NCI-H1105 (cell line): ENCODE measurements at places on chromosomes 2 and 18.

DNA sequence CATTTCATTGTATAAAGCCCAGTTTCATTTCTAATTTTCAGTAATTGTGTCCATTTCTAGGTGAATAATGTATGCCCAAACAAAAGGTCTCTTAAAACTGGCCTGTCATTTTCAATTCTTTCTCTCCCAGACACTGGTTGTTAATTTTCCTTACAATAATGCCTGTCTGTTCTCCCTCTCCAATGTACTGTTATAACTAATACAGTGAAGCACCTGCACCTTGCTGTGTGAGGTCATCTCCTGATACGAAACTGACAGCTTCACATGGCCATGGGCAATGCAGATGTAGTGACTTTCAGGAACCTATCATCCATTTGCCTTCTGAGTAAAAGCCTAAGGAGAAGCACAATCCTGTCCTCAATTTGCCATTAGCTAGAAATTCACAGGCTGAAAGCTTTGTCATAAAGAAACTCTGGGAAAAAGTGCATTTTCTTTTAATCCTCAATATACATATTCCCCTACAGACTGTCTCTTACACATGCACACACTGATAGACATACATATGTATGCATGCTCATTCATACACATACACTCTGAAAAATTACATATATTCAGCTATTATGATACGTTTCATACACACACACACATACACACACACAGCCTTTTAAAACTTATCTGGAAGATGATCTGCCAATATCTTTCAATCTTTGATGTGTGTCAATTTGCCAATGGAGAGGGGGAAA, 1030.3 kb downstream of the TDRD15 start:
- DNase-seq: peak; percentile 32

DNA sequence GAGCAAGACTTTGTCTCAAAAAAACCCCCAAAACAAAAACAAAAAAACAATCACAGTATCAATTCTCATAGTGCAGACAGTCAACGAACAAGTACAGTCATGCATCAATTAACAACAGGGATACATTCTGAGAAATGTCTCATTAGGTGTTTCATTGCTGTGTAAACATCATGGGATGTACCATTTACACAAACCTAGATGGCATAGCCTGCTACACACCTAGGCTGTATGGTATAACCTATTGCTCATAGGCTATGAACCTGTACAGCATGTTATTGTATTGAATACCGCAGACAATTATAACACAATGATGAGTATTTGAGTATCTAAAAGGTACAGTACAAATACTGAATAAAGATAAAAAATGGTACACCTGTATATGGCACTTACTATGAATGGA, 67.8 kb upstream of the LMAN1 start:
- DNase-seq: peak; percentile 83

GRCh38 chr2:55141572-55142413, 90.3 kb downstream of the CLHC1 start:
- no peak for DNase-seq

DNA sequence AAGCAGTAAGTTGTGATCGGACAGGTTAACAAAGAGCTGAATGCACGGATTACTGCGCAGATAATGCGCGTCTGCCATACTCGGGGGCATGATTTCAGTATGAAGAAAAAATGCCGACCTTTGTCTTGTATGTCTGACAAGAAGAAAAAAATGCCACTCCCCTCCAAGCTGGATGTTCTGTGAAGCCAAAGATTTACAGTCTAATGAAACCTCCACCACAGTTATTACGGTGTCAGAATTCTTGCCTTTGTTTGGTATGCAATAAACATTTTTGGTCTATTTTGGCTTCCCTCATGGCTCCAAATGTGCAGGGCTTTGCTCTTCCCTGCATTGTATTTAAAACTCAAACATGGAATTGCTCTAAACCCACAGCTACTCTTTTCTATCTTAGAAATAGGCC, 72.2 kb upstream of the THUMPD2 start:
- no peak for DNase-seq

DNA sequence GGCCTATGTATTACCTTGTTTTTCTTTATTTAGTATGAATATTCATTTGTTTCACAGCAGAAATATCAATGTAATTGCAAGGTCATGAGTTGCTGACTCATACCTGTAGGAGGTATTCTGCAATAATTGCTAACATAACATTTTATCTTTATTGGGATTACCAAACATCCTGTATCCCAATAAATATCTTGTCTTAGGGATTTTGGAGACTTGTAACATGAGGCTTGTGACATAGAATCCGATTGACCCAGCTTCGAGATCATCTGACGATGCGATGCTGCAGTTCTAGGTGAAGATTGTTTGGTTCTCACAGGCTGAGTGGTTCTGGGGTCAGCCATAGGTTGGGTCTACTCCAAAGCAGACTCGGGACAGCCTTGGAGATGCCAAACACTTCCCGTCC, 133.4 kb upstream of the RND3 start:
- no peak for DNase-seq

- no peak for DNase-seq
These were observed 30.7 kb downstream of the LYPD6B start for GRCh38 chr2:149068996-149069888.

DNA sequence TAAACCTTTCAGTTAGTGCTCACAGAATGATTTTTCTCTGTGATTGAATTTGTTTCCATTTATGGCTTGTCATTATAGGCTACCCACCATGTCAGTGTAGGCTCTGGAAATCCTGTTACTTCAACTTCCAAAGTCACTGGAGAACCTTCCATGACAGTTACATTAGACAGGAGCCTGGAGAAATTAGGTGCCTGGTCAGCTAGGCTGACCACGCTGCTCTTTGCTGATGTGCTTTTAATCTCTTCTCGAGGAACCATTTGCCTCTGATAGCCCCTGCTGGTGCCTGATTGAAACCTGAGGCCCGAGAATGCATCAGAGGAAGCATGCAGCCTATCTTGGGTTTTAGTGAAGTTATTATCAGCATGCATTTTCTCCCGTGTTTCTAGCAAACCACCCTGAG, 29.6 kb upstream of the TTN start:
- no peak for DNase-seq

GRCh38 chr2:239271882-239272281, 128.9 kb downstream of the HDAC4 start:
- no peak for DNase-seq

DNA sequence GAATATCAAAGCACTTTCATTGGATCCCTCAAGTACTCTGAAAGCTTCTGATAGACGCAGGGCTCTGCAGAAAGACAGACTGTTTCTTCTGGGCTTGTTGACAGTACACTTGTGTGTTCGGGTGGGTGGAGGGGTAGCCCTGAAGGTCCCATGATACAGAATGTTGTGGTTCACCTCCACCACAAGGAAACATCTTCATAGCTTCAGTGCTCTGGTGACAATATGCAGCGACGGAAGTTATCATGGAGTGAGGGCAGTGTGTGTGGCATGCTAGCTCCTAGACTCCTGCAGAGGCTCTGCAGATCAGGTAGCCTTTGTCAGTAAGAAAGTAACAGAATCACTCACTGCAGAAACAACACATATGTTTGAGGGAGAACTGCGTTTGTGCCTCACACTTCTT, 90.7 kb downstream of the MEIS1 start:
- no peak for DNase-seq

DNA sequence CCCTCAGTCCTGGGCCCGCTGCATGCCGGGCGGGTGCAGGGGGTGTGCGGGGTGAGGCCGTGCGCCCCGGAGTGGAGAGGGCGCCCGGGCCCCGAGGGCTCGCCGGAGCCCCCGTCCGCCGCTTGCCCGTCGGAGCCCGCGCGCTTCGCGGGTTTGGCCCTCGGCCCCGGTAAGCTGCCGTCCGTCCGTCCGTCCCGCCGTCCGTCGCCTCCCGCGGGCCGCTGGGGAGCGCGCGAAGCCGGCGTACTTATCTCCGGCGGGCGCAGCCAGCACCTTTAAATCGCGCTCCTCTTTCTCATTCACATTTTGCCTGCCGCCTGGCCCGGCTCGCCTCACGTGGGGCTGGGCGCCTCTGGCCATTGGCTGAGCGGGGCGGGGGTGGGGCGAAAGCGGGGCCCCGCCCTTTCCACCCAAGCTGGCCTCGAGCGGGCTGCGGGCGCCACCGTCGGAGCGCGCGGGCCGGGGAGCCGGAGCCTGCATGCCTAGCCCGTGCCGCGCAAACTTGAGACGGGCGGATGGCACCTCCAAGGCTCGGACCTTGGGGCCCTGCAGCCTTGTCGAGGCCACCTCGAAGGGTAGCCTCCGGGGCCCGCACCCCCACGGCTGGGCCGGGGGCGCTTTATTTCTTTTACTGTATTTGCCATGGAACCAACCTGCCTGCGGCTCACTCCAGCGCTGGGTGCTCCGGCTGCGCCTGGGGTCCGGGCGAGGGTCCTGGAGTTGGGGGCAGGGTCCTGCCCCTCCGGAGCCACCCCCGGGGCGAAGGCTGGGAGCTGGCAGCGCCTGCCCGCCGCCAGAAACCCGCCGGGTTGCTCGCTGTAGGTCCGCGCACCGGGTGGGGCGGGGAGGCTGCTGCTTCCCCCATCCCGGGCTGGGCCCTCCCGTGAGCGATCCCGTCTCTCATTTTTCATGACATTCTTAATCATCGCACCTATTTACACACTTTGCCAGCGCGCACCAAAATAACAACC, at the start of gene GBX2:
GBX2 (minus strand) TSS at position 277 of the 971 bp plus-strand sequence. CDS start 415 bp downstream, outside the sequence.
- DNase-seq: peak; percentile 78

- no peak for DNase-seq
These were observed 34.9 kb upstream of the APCDD1 start for GRCh38 chr18:10419420-10420103.

DNA sequence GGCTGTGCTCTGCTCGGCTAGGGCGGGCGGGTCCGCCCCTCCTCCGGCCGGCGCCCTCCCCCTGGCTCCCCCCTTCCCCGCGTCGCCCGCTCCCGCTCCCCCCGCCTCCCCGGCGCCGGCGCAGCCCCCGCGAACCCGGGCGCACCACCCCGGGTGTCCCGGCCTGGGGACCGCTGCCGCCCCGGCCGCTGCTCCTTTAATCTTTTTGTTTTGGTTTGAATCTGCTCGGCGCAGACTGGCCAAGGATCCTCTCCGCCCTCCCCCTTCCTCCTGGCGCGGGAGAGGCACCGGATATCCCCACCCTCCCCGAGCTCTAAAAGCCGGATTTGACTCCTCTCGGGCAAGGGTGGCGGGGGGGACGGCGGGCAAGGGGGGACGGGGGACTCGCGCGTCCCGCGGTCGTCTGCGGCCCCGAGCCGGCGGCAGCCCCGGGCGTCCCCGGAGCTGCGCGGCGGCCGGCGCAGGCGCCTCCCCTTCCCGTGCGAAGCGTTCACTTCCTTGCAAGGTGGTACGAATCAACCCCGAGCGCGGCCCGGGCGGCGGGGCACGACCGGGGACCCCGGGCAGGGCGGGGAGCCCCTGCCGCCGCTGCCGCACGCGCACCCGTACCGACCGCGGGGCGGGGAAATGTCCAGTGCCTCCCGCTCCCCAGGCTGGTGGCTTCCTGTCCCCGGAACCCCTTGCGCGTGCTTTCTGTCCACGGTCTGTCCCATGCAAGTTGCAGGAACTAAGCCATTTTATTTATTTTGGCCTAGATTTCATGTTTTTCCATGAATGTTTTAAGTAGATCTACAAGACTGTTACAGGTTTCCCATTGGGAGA, at the start of gene PTGR3:
PTGR3 (minus strand) TSS at position 11 of the 822 bp plus-strand sequence. CDS start 81 bp downstream, outside the sequence.
- DNase-seq: peak; percentile 80

GRCh38 chr18:8264861-8265411, 344.3 kb upstream of the RAB12 start:
- DNase-seq: no peak

DNA sequence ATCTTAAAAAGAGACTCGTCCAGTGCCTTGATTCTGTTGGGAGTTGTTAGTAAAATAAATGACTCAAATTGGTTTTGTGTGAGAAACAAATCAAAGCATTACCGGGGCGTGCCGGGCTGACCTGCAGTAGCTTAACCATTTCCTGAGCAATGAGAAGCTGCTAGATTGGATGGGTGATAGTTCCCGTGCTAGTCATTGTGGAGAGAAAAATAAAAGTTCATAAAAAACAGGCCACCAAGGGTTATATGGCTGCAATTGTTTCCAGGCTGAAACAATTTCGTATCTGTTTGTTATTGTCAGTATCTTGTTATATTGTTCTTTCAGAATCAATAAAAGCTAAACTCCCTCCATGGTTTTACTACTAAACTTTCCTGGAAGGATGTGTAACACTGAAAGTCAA, 314.4 kb downstream of the MTX2 start:
- DNase-seq: no peak

- DNase-seq: no peak
These were observed 573.5 kb upstream of the CNTNAP5 start for GRCh38 chr2:123451542-123451941.

GRCh38 chr2:123791684-123792083, 233.4 kb upstream of the CNTNAP5 start:
- no peak for DNase-seq

- DNase-seq: no peak
These were observed 259.0 kb upstream of the ERBB4 start for GRCh38 chr2:212797484-212798205.

- no peak for DNase-seq
These were observed 30.0 kb downstream of the CPS1 start for GRCh38 chr2:210586381-210586780.

- no peak for DNase-seq
These were observed 239.8 kb downstream of the SEPTIN10 start for GRCh38 chr2:109373791-109374547.

- no peak for DNase-seq
These were observed 1.8 kb upstream of the CDH2 start for GRCh38 chr18:28178720-28179119.

DNA sequence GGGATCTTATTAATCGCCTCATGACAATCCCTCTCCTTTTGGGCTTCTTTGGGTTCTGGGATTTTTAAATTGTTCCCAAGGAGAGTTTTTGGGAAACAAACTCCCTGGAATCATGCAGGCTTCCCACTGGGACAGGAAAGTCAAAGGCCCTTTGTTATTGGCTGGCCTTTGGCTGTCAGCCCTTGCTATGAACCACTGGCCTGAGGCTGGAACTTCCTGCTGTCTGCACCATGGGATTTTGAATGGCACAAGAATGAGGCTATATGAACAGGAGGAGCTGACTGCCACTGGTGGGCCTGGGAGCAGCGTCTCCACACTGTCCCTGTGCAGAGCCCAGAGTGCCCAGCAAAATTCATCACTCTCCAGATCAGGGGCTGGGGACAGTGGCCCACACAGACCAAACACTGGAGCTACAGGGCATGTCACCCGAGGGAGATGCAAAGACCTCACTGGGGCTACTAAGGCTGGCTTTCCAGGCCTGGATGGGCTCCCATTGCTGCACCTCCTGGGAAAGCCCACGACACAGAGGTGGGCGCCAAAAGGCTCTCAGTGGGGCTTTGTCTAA, 35.7 kb downstream of the STEAP3 start:
- DNase-seq: no peak

DNA sequence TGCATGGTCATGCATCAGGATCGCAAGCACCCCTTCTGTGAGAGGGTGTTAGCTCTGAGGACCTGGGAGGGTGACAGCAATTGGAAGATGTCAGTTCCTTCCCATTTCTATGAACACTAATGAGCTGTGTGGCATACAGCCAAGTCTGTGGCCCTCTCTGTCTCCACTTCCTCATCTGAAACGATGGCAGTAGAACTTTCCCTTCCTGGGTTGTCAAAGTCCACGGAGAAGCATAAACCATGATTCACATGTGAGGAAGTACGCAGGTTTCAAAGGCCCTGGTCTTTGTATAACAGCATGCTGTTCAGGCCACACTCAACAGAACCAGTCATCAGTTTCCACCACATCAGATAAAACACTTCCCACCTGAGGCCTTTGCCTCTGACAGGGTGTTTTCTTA, 167.4 kb upstream of the RAB6C start:
- no peak for DNase-seq

- DNase-seq: no peak
These were observed 37.0 kb upstream of the PKDCC start for GRCh38 chr2:42010743-42011298.
